ENCODE measurements at places on chromosomes 7 and 10.

DNA sequence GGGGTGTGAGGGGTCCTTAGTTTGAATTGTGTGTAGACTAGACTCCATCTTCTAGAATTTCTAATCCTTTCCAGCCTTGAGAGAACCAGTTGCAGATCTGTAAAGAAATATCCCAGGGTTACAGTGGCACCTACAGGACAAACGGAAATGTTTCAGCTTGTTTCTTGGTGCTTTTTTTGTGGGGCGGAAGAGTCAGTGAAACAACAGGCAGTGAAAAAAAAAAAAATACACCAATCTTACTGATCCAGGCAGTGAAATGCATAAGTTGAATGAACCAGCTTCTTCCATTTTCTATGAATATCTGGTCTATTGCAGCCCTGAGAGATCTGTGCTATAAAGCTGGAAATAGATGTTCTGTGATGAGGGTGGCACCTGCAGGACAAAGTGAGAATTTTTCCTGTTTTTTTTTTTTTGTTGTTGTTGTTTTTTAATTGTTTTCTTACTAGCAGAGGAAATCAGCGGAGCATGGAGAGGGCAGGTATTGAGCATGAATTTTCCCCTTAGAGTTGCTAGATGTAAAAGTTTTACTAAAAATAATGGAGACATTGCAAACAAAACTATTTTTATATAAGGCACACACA lies 81.9 kb upstream of the DYNC1I1 start:
- DNase-seq: peak; percentile 41

- DNase-seq: no peak
Measured at GRCh38 chr7:123628829-123629228, 26.8 kb upstream of the LMOD2 start.

- DNase-seq: no peak
Measured at GRCh38 chr7:110470420-110470819, 620.5 kb upstream of the LRRN3 start.

GRCh38 chr7:127678337-127678736 lies 26.3 kb downstream of the SND1 start:
- no peak for DNase-seq

GRCh38 chr7:150388709-150389531 lies 9.8 kb downstream of the ZNF775 start:
- DNase-seq: peak; percentile 89

DNA sequence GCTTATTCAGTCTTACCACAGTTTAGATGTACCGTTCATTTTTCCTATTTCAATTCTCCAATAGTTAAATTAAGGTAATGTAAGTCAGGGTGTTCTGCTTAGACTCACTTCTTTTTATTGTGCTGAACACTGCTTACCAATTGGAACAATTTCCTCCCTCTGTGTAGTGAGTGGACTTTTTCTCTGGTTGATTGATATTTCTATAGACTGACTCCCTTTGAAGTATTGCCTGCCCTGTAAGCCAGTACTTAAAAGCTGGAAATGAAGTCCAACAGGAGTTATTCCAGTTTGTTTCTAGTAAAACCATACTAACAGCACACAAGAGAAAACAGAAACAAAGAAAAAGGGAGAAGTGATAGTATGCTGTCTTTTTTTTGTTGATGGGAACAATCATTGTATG lies 1674.9 kb downstream of the REEP3 start:
- no peak for DNase-seq

Measured in putamen (tissue), 1 donor.